Calu3 (cell line): ENCODE measurements at places on chromosomes 3 and 15.

- DNase-seq = no peak
Observed at GRCh38 chr3:127760361-127760760, 62.0 kb downstream of the MGLL start.

DNA sequence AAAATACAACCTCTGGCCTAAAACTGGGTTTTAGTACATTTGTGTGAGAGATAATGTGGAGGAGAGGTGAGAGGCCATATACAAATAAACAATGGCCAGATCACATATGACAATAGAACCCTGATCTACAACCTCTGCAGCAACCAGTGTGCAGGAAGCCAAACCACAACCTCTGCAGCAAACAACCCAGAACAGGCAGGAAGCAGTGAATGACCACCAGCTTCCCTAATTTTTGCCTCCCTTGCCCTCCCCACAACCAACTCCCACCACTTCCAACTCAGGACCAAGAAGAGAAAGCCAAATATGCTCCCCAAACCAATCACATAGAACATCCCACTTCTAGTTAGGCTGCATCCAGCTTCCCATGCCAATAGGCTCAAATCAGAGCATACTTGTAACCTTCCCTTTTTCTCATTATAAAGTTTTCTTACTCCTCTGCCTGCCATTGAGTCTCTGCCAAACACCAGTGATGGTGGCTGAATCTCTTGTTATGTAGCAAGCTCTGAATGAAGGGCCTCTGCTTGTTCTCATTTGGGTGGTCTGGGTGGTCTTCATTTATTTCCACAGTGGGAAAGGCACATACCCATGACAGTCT, 102.6 kb upstream of the GAP43 start:
- no peak for DNase-seq

- DNase-seq = no peak
Observed at GRCh38 chr3:71078723-71079525, 504.6 kb downstream of the FOXP1 start.

- no peak for DNase-seq
Observed at GRCh38 chr15:84919106-84919667, 34.7 kb downstream of the SLC28A1 start.

DNA sequence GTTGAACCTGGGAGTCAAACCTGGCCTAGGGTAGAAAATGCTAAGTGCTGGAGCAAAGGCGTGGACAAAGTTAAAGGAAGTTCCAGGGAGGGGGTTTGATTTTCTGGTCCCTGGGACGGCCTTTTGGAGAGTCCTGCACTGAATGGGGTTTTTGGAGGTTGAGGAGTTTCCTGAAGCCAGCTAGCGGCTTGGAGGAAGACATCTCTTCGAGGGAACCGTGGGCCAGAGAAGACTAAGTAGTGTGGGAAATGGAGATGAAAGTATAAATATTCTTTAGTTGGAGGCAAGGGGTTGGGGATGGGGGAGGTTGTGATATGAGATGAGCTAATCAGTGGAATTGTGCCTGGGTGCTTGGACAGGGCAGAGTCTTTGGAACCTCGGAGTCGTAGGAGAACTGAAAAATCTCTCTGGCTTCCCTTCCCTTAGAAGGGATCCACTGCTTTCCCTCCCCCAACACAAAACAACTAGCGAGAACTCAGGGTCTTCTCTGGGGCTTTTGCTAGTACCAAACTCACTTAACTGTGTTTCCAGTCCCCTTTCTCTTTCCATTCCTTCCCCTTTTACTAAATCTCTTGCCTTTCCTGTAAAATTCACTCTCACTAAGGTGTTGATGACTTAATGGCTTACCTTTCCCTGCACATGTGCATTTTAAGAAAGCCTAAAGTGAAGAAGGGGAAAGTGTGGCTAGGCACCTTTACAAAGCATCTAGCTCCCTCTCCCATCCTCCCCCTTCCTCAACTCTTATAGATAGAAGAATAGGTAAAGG, 1.0 kb downstream of the LPP start:
- no peak for DNase-seq

- DNase-seq = no peak
Observed at GRCh38 chr15:54017959-54018358, 39.7 kb downstream of the UNC13C start.

DNA sequence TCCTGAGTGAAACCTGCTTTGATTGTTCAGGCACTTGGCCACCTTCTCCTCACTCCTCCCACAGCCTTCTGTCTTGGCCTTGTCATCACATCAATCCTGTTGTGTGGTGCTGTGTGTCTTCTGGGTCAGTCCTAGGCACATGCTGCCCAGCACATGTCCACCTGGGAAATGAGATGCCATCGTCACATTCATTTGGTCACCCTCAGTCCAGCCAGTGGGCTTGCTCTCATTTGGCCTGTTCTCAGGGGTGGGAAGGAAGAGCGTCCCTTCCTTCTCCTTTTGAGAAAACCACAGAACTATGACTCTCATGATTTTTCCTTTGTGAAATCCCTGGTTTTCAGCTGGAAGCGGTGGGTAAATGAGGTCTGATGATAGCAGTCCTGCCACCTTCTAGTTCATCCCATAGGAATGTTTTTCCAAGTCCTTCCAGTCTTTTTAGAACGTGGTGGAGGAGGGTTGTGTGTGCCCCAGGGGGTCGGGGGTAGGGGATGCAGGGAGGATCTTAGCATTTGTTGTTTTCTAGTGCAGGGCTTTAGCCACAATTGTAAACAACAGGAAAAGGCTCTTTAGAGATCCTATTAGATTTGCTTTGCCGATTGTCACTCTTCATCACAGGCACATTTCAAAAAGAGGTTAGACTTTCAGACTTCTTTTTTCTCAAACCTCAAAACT, 8.4 kb upstream of the PLA1A start:
- DNase-seq = no peak

DNA sequence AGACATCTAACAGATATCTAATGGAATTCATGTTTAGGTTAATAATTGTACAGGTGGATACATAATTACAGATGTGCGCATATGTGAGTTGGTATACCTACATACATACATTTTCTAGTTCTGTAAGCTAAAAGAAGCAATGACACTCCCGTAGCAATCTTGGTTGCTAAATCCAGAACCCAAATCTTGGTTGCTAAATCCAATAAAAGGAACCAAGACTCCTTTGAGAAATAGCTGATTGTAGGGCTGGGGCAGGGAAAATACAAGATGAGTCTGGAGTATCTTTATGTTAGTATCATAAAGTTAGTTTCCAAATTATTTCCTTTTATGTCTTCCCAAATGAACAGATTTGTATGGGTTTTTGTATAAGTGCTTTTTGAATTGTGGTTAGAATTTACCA, 135.2 kb downstream of the TMCC1 start:
- DNase-seq = no peak

DNA sequence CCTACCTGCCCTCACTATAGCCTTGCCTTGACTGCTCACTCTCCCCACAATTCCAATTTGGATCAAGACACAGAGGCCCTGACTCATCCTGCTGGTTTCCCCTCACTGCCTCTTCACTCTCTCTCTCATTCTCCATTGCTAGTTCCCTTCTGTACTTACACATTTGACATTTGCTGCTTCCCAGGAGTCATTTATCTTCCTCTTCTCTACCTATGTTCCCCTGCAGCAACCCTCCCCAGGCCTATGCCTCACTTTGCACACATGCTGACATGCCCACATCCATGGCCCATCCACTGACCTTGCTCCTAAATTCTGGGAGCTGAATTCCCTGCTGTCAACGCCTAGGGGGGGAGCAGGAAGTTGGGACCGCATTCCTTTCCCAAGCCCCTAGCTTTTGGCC, 82.2 kb downstream of the SRGAP3 start:
- DNase-seq = no peak

DNA sequence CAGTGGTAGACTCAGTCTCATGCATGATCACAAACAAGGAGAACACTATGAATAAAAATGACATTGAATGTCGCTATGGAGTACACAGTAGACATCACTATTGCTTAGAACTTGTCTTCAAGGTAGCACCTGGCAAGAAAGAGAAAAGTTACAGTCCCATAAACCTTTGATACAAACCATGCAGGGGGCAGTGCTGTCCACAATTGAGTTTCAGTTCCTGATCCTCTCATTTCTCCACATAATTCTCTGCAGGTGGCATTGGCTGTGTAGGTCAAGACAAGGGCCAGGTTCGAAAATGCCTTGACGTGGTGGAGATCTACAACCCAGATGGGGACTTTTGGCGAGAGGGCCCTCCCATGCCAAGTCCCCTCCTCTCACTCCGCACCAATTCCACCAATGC, 47.9 kb downstream of the KBTBD12 start:
- DNase-seq = no peak

DNA sequence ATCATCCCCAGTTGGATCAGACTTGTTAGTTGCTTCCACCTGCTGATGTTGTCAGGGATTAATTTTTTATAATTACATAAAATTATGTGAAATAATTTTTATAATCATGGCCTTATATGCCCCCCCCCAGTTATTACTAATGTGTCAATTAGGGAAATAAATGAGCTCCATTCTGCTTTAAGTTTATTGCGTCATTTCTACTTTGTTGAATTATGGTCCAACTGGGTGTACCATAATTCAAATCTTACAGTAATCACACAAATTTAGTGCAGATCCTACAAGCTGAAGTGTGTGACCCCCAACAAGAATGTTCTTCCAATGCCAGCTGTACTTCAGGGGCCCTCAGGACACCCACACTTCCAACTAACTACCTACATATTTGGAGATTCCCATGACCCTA, 7.5 kb upstream of the NDN start:
- DNase-seq = no peak

DNA sequence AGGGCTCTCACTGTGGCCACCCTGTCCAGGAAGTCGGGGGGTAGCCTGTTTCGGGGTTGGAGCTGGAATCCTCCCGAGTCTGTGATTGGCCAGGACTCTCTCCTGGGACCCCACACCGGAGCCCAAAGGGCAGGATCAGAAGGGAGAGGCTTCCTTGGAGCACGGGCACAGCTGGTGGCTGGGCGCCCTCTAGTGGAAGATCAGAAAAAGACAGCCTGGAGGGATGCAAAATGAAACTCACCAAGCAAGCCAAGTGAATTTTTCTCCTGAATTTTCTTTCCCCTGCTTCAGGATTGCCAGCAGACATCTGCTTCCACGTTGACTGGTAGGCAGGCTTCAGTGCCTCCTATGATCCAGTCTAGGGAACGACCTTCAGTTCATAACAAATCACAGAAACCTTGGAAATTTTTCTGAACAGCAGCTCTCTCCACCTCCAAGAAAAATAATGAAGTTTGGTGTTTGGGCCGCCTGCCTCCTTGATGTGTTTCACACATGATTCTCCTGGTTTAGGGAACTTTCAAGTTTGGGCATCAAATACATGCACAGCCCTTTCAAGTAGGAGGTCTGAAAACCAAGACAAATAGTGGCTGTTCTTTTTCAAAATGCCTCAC, 224.6 kb downstream of the VPS13C start:
- peak; percentile 83 for DNase-seq

GRCh38 chr3:50450209-50450921, 53.1 kb downstream of the CACNA2D2 start:
- no peak for DNase-seq

GRCh38 chr3:197603317-197603933, 47.7 kb upstream of the BDH1 start:
- DNase-seq = no peak

DNA sequence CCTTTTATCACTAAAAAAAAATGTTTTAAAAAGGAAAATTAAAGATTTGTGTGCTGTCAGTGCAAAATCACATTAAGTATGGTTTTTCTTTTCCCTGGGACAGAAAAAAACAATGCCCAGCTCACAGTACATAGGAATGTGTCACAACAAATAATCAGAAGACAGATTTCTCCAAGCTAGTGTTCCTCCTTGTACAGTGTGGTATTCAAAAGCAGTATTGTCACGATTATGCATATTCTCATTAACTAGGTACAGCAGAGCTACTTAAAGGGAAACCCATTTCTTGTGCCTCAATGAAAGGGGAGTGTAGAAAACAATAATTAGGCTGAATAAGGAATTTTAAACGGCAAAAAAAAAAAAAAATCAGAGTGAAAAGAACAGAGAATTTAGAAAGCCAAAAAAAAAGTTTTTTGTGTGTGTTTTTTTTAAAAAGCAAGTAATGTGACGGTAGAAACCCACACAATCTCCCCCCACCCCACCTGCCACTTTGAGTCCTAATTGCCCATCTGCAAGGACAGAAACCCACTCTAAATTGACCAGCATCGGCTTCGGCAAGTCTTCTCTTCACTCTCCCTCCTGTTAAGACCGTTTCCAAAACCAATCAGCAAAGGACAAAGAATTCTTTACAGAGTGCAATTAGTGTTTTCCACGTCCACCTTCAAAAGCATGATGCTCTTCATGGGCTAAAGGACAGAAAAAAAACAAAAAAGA, 41.0 kb downstream of the EIF4E3 start:
- no peak for DNase-seq

DNA sequence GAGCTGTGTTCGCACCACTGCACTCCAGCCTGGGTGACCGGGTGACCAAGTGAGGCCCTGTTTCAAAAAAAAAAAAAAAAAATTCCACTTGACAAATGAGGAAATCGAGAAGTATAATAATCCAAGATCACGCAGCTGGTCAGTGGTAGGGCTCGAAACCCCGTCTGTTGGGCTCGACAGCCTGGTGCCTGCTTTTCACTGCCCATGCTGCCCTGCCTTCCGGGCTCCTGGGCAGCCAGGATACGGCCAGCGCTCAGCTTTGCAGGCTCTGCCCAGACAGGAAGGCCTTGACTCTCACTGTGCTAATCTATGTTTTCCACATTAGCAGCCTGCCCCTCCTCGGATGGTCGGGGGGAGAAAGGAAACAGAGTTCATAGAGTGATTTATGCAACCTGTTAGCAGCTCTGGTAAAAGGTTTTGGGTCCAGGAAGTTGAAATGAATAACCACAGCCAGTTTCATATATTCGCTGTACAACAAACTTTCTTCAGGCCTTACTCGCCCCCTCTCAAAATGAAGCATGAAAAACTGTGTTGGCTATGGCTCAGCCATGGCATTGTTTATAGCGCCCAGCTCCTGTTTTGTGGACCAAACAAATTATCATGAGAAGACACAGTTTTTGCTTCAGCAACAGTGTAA, 108.8 kb downstream of the XXYLT1 start:
- no peak for DNase-seq

GRCh38 chr3:42814246-42814645, 5.0 kb downstream of the ACKR2 start:
- no peak for DNase-seq

GRCh38 chr15:23438816-23439466, 8.1 kb downstream of the GOLGA6L2 start:
- DNase-seq = no peak

- DNase-seq = no peak
Observed at GRCh38 chr3:175748087-175748730, 889.1 kb downstream of the NAALADL2 start.

DNA sequence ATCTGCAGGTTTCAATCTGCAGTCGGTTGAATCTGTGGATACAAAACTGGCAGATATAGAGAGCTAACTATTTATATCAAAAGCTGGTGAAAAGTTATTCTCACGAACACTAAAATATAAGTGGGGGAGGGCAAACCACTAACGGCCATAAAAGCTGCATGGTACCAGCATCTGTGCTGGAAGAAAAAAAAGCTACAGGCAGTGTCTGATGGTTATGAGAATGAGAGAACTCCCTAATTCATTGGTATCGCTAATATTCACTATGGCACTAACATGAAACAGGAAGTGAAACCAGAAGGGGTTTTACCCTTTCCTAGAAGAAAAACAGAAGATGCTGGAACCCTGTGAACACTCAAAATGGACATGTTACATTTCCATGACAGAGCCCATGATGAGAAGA, 15.9 kb downstream of the CEP70 start:
- no peak for DNase-seq

GRCh38 chr3:12679468-12679867, 15.6 kb upstream of the RAF1 start:
- no peak for DNase-seq
